ENCODE measurements at places on chromosomes 3 and 15. TPM values are rescaled to one million over a fixed set of nuclear protein-coding genes. Genes with fewer than 3 reads are reported as not detected.

- peak within 1 kb of the TSS; percentile 35 for H3K4me3 ChIP-seq
- peaks cover 27% of the 10 kb centered on the region for H3K4me1 ChIP-seq
- peak within 1 kb of the TSS; percentile 60 for H3K27ac ChIP-seq
- H3K27me3 ChIP-seq: no peaks in the 10 kb centered on the region
- DNase-seq: peak; percentile 86
- H3K36me3 ChIP-seq: no peaks in the 10 kb centered on the region
Measured at GRCh38 chr3:52533623-52534280, at the start of gene NT5DC2. TSS of gene NT5DC2 (minus strand) at chr3:52533857. CDS start at chr3:52533737, 120 bp downstream.

CATSPER2 gene
- total RNA-seq: 10.1 TPM

ERICH6 gene
- total RNA-seq: not detected

- H3K4me3 ChIP-seq: no peak overlapping the region
- H3K27ac ChIP-seq: no peak overlapping the region
- peaks cover 29% of the 10 kb centered on the region for H3K36me3 ChIP-seq
- H3K27me3 ChIP-seq: no peaks in the 10 kb centered on the region
Measured at GRCh38 chr15:63971427-63971805, 74.9 kb downstream of the DAPK2 start.

FANCD2OS gene
- total RNA-seq: not detected

DNA sequence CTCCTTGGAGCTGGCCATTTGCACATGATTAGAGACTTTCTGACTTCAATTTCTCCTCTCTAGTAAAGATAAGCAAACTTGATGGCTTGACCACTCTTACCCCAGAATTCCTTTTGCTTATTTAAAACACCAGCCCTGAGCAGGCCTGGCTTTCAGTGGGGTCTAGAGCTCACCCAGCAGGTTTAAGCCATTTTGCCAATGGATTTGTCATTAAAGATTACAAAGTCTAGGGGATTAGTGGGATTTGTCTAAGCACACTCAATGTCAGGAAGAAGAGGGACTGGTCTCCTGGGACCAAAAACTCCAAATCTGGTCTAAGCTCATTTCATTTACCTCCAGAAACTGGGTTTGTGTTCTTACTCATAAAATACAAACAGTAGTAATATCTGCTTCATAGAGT, 57.3 kb upstream of the SNTN start:
- H3K27ac ChIP-seq: no peak overlapping the region
- no peaks in the 10 kb centered on the region for H3K27me3 ChIP-seq
- no peaks in the 10 kb centered on the region for H3K36me3 ChIP-seq
- H3K4me1 ChIP-seq: no peaks in the 10 kb centered on the region

- no peaks in the 10 kb centered on the region for H3K27me3 ChIP-seq
- peaks cover 10% of the 10 kb centered on the region for H3K4me1 ChIP-seq
- no peak overlapping the region for H3K4me3 ChIP-seq
- H3K36me3 ChIP-seq: no peaks in the 10 kb centered on the region
- no peak overlapping the region for H3K27ac ChIP-seq
Measured at GRCh38 chr15:101114166-101114565, 137.7 kb downstream of the CHSY1 start.

DNA sequence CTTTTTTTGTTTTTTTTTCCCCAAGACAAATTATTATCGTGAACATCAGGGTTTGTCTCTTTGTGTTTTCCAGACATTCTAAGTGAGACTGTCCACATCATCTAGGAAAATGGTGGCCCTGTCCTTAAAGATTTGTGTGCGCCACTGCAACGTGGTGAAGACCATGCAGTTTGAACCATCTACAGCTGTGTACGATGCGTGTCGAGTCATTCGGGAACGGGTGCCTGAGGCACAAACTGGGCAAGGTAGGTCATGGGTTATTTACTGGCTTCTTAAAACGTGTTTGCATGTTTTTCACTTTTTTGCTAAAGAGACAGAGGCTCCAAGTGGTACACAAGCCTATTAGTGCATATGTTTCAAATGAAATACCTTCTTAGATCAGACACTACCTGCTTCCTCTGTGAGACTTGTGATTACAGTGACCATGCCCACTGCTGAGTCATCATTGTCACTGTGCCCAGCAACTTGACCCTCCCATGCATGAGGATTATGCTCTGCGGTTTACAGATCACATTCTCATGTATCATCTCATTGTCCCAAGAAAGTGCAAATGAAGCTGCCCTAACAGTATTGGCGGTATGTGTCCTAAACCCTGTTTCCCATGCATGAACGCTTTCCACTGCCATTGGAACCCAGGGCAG, 395.2 kb upstream of the TPM1 start:
- DNase-seq: no peak
- no peak overlapping the region for H3K4me3 ChIP-seq
- no peak overlapping the region for H3K27ac ChIP-seq
- no peaks in the 10 kb centered on the region for H3K4me1 ChIP-seq
- H3K27me3 ChIP-seq: no peaks in the 10 kb centered on the region
- no peaks in the 10 kb centered on the region for H3K36me3 ChIP-seq

DNA sequence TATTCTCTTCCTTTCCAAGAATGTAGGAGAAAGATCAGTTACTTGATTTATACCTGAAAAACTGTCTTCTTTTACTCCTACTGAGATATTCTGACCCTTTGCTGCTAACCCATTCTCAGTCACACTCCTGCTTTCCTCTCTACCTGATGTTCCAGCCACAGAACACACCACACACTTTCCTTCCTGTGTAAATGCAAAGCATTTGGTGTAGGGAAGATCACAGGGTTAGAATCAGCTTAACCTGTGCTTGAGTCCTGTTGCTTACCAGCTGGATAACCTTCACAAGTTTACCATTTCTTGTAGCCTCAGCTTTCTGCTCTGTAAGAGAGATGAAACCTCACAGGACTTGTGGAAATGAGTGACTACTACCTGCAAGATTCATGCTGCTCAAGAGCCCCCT, 489.8 kb upstream of the GOLIM4 start:
- no peak for DNase-seq
- H3K27ac ChIP-seq: no peak overlapping the region
- no peaks in the 10 kb centered on the region for H3K27me3 ChIP-seq
- H3K36me3 ChIP-seq: no peaks in the 10 kb centered on the region

CHDH gene
- 0.89 TPM for total RNA-seq

DNA sequence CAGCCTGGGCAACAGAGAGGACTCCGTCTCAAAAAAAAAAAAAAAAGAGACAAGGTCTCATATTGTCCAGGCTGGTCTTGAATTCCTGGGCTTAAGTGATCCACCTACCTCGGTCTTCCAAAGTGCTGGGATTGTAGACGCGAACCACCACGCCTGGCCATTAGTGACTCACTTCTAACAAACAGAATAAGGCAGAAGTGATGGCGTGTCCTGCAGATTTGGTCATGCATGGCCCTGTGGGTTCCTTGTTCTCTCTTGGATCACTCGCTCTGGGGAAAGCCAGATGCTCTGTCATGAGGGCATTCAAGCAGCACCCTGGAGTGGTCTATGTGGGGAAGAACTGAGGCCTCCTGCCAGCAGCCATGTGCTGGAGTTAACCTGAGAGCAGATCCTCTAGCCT, 27.4 kb upstream of the TJP1 start:
- H3K4me1 ChIP-seq: no peaks in the 10 kb centered on the region
- no peak overlapping the region for H3K4me3 ChIP-seq
- no peaks in the 10 kb centered on the region for H3K36me3 ChIP-seq
- no peak overlapping the region for H3K27ac ChIP-seq

DNA sequence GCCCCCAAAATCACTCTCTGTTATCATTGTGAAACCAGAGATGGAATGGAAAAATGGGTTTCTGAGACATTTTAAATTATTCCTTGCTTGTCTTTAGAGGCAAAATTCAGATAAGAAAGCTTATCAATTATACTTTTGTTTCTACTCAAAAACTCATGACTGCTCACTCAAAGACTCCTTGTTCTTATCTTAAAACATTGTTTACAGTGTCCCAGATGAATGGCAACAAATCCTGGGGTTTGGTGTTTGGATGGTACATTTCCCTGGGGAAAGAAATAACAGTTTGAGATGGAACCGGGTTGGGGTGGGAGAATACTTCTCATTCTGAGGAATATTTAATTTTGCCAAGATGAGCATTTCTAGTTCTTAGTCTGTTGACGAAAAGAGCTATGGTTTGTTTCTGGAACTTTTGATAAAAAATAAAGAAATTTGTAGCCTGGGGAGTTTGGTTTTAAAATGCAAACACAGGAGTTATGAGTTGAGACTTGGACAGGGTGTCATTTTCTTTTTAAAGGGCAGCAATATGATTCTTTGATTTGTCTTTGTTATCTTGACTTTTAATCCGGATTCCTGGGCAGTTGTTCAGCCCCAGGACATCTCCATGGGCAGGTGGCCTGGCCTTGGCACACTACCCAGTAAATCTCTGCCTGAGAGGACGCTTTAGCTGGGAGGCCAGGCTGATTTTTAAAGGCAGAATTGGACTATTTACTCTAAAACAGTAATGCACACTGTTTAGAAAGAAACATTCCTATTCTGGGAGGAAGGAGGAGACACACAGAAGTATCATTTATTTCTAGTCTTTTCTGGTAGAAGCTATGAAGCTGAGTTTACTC, 32.4 kb downstream of the BTD start:
- H3K36me3 ChIP-seq: peaks cover 4% of the 10 kb centered on the region
- no peak for DNase-seq
- H3K4me1 ChIP-seq: peaks cover 45% of the 10 kb centered on the region
- no peak overlapping the region for H3K4me3 ChIP-seq
- no peak overlapping the region for H3K27ac ChIP-seq

GRCh38 chr15:59276225-59277178, 69.9 kb downstream of the LDHAL6B start:
- no peak overlapping the region for H3K4me3 ChIP-seq
- H3K27ac ChIP-seq: no peak overlapping the region
- no peak for DNase-seq
- H3K27me3 ChIP-seq: no peaks in the 10 kb centered on the region

SYNPR gene
- not detected for total RNA-seq

GRCh38 chr15:56963126-56963525, 44.7 kb downstream of the TCF12 start:
- DNase-seq: no peak
- H3K4me1 ChIP-seq: peaks cover 16% of the 10 kb centered on the region
- H3K27me3 ChIP-seq: no peaks in the 10 kb centered on the region
- no peak overlapping the region for H3K4me3 ChIP-seq

STRA6 gene
- total RNA-seq: 1.8 TPM

C2CD4A gene
- not detected for total RNA-seq

- H3K36me3 ChIP-seq: no peaks in the 10 kb centered on the region
- no peak overlapping the region for H3K4me3 ChIP-seq
- H3K27ac ChIP-seq: no peak overlapping the region
Measured at GRCh38 chr15:22253676-22254408, 173.5 kb downstream of the OR4M2 start.

GRCh38 chr15:78243491-78243941, 9.2 kb upstream of the ACSBG1 start:
- H3K4me1 ChIP-seq: peaks cover 4% of the 10 kb centered on the region
- no peak for DNase-seq
- no peak overlapping the region for H3K4me3 ChIP-seq

PEAK1 gene
- 211 TPM for total RNA-seq

C15orf62 gene
- 0.20 TPM for total RNA-seq

GRCh38 chr15:77720655-77721054, 87.9 kb upstream of the LINGO1 start:
- peaks cover 41% of the 10 kb centered on the region for H3K27me3 ChIP-seq
- DNase-seq: no peak
- H3K36me3 ChIP-seq: no peaks in the 10 kb centered on the region
- H3K4me1 ChIP-seq: no peaks in the 10 kb centered on the region

GTPBP8 gene
- total RNA-seq: 12.3 TPM

DNA sequence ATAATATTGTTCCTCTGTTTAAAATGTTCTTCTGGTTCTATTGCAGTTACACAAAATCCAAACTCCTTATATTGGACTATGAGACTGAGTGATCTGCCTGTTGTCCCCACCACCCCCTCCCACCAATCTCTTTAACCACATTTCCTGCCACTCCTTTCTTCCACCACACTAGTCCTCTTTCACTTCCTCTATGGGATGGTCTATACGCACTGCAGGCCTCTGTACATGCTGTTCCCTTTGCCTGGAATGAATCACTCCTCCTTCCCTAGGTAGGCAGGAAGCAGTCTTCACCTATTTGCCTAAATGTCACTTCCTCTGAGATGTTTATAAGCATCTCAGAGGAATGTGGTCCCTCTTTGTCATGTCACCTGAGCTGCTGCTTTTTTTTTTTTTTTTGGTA, 4.0 kb downstream of the MAP2K1 start:
- H3K36me3 ChIP-seq: no peaks in the 10 kb centered on the region
- peaks cover 56% of the 10 kb centered on the region for H3K4me1 ChIP-seq
- DNase-seq: no peak
- H3K27me3 ChIP-seq: no peaks in the 10 kb centered on the region
- peak overlapping the region; percentile 20 for H3K27ac ChIP-seq

DNA sequence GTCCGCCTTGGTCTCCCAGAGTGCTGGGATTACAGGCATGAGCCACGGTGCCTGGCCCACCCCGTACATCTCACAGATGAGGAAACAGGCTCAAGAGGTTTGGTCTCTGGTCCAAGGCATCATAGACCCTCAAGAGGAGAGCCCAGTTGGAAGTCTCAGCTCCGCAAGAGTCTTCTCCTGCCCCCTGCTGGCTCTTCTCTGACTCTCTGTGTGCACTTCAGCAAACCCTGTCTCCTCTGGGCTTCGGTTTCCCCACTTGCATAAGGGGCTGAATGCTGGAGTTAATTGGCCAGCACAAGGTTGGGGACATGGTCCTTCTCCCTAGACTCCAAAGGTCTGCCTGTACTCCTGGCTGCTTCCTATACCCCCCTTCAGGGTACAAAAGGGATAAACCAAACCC, 3.9 kb downstream of the MST1R start:
- no peak for DNase-seq
- H3K4me3 ChIP-seq: no peak overlapping the region
- H3K36me3 ChIP-seq: no peaks in the 10 kb centered on the region
- H3K4me1 ChIP-seq: peaks cover 18% of the 10 kb centered on the region

- H3K4me1 ChIP-seq: no peaks in the 10 kb centered on the region
- H3K4me3 ChIP-seq: no peak overlapping the region
- no peak overlapping the region for H3K27ac ChIP-seq
- DNase-seq: no peak
Measured at GRCh38 chr3:99967796-99968195, 146.5 kb downstream of the FILIP1L start.

Data from spleen (tissue), 13 donors.